ENCODE measurements at places on chromosomes 2 and 18.

GRCh38 chr2:3505771-3506170 is 13.6 kb downstream of the ADI1 start:
- DNase-seq, result no peak

- no peak for DNase-seq
These were observed 82.6 kb upstream of the FRZB start for GRCh38 chr2:182949052-182949451.

- no peak for DNase-seq
These were observed 148.8 kb downstream of the WDSUB1 start for GRCh38 chr2:159137511-159138241.

- DNase-seq, result no peak
These were observed 6.5 kb downstream of the DNMT3A start for GRCh38 chr2:25335204-25335603.

GRCh38 chr2:107020392-107020791 is 134.4 kb upstream of the ST6GAL2 start:
- no peak for DNase-seq

- no peak for DNase-seq
These were observed 660.7 kb upstream of the RAB6C start for GRCh38 chr2:129318581-129319421.

DNA sequence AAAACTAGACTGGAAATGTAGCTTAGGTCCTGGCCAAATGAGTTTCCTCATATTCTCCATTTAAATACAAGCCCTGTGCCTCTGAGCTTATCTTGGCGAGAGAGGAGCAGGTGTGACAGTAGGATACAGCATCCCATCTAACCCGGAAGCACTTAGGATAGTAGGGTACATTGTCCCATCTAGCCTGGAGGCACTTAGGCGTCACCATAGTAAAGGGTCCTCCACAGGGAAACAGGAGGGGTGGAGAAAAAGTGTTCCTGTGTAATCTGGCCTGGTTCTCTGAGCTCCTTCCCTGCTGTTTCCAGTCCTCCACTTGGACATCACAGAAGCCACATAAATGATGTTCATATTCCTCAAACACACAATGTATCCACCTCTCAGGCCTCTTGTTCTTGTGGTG is 301.4 kb downstream of the GALR1 start:
- DNase-seq, result no peak

GRCh38 chr2:220036431-220036830 is 409.0 kb downstream of the SLC4A3 start:
- DNase-seq, result no peak

DNA sequence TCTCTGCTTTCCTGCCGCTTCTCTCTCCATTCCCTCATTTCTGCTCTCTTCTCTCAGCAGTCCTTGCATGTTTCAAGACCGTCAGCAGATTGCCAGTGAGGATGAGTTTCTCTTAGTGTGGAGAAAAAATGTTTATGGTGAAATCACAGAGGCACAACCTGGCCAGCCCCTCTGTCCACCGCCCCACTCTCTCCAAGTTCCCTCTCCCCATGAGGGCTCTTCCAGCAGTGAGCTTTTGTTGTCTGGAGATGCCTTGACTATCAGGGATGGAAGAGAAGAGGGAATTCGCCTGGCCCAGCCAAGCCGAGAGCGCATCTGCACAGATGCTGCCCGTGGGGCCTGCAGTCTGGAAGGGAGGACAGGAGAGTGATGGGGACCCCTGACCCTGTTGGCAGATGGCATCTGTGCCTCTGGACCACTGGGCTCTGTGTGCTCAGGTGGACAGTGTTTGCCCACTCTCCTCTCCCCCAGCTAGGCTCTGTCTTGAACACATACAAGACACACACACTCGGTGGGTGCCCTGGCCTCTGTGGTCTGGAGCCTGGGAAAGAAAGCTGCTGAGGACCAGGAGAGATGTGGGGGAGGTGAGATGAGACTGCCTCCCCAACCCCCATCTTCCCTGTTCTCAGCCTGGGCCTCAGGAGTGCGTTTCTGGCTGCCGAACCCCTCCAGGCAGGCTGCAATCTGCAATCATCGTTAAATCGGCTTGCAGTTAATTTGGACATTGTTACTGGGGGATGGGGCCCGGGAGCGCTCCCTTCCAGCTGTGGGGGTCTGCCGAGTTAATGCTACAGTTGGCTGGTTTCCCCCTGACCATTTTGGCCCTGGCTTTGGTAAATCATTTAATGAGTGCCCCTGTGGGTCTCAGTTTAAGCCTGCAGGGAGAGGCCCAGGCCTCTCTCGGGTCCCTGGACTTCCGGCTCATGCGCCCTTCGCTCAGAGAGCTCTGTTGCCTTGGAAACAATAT is 4.5 kb downstream of the ITM2C start:
- DNase-seq, result no peak

DNA sequence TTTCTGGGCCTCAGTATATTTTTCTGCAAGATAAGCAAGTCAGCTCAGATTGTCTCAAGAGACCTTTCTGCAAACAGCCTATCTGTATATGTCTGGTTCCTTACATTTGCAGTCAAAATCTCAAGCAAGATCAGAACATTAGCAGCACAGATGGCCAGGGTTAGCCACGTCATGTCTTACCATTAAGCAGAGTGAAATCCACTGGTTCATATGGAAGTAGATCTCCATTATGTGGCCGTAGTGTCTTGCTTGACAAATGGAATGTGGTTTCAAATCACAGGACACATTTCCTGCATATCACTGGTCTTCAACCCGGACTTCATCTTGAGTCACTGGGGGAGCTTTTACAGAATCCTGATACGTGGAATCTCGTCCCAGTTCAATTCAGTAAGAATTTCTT is 500.2 kb downstream of the FBXO15 start:
- DNase-seq, result no peak

DNA sequence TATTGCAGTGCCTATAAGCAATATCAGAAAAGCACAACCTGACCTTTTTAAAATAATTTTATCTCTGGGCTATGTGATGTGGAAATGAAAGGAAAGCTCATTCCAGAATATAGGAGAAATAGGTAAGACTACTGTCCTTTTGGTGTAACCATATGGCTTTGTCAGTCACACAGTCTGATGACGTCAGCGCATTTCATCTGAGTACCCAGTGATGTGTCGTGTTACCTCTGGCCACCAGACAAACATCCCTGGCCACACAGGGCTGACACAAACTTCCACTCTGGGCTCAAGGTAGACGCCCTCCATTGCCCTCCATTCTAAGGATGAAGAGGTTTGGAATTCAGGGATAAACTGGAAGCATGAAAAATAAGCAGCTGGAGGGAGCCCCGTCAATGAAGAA is 506.7 kb downstream of the CMPK2 start:
- no peak for DNase-seq

GRCh38 chr2:172823261-172823850 is 87.7 kb downstream of the RAPGEF4 start:
- no peak for DNase-seq

GRCh38 chr18:27143580-27144287 is 41.4 kb downstream of the CHST9 start:
- DNase-seq, result peak; percentile 6

DNA sequence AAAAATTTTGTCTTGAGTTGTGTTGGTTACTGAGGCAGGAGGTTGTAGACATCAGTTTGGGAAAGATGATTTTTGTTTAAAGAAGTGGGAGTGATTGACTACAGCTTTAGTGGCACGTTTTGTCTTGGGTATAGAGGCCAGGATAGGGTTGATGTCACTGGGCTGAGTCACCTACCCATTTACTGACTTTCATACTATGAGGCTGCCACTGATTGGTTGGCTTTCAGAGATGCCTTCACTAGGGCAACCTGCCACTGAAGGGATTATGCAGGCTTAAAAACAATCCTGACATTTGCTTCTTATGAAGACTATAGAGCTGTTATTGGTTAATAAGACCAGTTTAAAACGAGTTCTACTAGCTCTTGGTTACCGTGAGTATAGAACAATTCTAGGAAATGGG is 479.1 kb downstream of the SOX11 start:
- DNase-seq, result no peak

DNA sequence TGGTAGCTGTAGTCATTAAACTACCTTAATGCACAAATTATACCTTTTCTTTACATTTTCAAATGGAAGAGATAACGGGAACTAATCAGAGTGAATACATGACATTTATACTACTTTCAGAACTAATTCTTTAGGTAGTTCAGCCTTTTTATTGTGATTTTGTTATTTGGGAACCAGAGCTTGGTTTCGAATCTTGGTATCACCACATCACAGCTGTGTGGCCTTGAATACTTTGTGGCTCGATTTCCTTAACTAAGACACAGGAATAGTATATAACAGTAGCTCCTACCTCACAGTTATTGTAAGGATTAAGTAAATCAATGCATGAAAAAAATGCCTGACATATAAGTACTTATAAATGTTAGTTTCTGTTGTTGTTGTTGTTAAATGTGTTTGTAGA is 240.0 kb downstream of the WDR7 start:
- no peak for DNase-seq

DNA sequence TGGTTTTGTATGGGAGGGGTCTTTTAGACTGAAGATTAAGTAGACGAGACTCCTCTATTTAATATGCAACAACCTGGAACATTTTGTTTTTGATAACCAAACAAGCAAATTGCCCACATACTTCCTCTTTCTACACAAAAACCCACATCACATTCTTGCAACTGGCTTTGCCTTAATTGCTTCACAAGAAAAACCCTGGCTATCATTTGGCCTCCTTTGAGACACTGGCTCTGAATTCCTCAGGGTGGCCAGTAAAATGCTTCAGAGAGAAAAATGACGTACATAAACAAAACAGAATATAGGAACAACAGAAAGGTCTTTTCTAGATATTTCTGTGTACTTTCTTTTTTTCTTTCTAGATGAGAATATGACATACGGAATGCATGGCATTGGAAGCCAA is 103.0 kb downstream of the TRIB2 start:
- no peak for DNase-seq

DNA sequence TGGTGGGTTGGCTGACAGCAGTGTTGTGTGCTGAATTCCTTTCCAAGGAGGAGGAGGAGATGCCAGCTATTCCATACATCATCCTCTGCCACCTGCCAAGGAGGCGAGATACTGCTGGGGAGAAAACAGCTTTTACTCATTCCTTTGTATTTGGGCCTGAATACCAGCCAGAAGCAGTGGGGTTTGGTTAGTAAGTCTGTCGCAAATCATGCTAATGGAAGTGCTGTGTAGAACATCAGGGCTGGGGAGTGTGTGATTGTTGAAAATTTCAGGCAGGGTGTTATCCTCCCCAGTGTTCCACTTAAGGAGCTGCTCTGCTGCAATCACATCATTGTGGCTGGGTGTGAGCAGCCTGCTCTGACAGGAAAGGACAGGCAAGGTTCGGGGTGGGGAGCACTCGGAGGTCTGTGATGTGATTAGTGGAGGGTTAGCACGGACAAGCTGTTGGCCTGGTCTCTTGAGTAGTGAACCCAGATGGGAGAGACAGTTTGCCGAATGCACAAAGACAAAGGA is 128.2 kb upstream of the DLX2 start:
- DNase-seq, result no peak

DNA sequence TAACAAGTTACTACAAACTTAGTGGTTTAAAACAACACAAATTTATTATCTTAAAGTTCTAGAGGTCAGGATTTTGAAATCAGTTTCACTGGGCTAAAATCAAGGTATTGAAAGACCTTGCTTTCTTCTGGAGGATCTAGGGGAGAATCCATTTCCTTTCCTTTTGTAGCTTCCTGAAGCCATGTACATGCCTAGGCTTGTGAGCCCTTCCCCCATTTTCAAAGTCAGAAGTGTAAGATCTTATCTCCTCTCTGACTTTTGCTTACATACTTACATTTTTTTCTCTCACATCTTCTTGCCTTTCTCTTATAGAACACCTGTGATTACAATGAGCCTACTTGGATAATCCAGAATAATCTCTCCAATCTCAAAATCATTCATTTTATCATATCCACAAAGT is 78.7 kb upstream of the MBOAT2 start:
- no peak for DNase-seq

GRCh38 chr2:208013285-208014178 is 11.8 kb downstream of the PLEKHM3 start:
- DNase-seq, result no peak

DNA sequence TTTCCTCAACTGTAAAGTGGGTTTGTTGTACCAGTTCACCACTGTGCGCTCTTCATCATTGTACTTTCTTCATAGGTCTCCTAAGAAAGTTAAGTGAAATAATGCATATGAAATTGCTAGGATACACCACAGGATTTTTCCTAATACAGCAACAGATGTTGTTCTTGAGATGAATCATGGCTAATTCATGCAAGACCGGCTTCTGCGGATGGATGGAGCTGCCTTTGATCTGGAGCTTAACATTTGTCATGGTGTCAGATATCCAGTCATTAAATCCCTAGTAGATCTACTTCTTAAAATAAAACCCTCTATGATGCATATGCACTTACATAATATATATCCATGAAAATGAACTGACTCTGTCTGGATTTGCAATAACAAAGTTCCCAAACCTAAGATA is 114.1 kb downstream of the COL6A3 start:
- DNase-seq, result no peak

- no peak for DNase-seq
These were observed 709.6 kb downstream of the SOCS6 start for GRCh38 chr18:70998490-70998889.

DNA sequence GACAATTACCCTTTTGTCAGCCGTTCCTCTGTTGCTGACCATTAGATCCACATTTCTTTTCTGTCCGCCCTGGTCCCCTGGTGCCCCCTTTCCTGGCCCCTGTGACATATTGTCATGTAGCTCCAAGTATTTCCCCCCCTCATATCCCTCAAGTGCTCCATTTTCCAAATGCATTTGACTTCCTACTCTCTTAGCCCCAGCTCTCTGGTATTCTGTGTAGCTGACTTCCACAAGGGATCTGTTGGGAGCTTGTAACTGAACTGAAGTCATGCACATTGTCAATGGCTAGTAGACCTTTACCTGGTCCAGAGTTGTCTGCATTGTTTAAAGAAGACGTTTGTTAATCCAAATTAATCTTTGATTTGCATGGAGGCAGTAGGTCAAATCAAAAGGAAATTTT is 34.8 kb downstream of the LIPG start:
- DNase-seq, result no peak

GRCh38 chr2:222900354-222900753 is 39.5 kb downstream of the ACSL3 start:
- DNase-seq, result no peak

DNA sequence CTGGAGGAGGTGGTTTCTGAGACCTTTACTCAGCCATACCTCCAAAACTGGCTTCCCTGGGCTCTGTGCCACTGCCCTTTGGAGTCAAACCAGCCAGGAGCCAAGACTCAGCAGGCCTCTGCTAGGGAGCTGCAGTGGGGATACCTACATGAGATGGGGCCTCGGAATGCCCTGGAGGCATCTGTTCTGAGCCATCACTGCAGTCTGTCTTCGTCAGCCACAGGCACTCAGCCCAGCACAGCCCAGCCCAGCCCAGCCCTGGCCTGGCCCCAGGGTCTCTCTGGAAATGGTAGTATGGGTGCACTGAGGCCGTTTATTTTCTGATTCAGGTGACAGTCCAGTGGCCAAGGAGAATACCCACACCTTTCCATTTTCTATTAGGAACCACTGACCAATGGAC is 209.8 kb downstream of the CELF4 start:
- no peak for DNase-seq

DNA sequence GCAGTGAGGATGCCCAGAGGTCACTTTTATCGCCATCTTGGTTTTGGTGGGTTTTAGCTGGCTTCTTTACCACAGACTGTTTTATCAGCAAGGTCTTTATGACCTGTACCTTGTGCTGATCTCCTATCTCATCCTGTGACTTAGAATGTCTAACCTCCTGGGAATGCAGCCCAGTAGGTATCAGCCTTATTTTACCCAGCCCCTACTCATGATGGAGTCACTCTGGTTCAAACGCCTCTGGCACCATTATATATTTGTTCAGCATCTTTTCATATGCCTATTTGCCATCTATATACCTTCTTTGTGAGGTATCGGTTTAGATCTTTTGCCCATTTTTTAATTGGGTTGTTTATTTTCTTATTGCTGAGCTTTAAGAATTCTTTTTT is 7.2 kb upstream of the CCNT2 start:
- no peak for DNase-seq

GRCh38 chr2:130353291-130354138 is 2.3 kb upstream of the PTPN18 start:
- no peak for DNase-seq

Measured in HuH-7.5 (cell line).